PC-3 (cell line): ENCODE measurements at places on chromosomes 5 and 9. TPM values are rescaled to one million over a fixed set of nuclear protein-coding genes. Genes with fewer than 3 reads are reported as not detected.

DNA sequence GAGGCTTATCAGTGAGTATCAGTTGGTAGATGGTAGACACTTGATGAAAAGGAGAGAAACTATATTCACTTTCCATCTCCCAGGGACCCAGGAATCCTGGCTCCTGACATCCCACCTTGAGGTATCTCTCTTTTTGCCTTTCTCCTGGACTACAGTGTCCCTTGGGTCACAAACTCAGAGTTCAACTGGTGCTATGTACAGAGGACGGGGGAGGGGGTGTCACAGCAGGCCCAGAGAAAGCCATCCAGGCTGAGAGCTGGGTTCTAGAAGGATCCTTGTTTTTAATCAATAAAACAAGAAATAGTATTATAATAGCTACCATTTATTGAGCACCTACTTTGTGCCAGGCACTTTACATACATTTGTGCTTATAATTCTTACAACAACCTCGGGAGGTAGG lies 10.3 kb downstream of the MYORG start:
- no peaks in the 10 kb centered on the region for H3K4me1 ChIP-seq
- H3K27ac ChIP-seq: no peak overlapping the region
- H3K36me3 ChIP-seq: no peaks in the 10 kb centered on the region
- no peaks in the 10 kb centered on the region for H3K27me3 ChIP-seq

- H3K4me3 ChIP-seq: no peak overlapping the region
- no peaks in the 10 kb centered on the region for H3K36me3 ChIP-seq
- H3K27ac ChIP-seq: no peak overlapping the region
- H3K27me3 ChIP-seq: no peaks in the 10 kb centered on the region
- no peak for DNase-seq
Measured at GRCh38 chr5:153275695-153276094, 214.8 kb upstream of the GRIA1 start.

DNA sequence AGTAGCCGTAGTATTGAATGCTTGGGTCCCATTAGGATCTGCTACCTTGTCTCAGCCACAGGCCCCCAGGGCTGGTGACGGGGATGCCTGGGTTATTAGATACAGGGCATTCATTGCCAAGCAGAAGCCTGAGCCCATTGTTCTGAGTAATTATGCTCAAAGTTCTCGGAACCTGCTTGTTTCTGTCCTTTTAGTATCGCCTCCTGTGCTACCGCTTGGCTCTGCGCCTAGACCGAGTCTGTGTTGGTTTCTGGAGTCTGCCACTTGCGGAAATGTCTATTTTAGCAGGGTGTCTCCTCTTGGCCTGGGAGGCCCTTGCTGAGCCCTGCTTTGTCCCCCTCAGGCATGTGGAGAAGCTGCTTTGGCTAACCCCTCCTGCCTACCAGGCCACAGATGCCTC lies 506.1 kb downstream of the BNC2 start:
- no peaks in the 10 kb centered on the region for H3K36me3 ChIP-seq
- no peak overlapping the region for H3K4me3 ChIP-seq
- peaks cover 24% of the 10 kb centered on the region for H3K4me1 ChIP-seq
- DNase-seq: no peak
- no peak overlapping the region for H3K27ac ChIP-seq

- 0 out of 2 replicates have a peak overlapping the region, but pooled peaks have one; percentile 9 for H3K27ac ChIP-seq
- H3K27me3 ChIP-seq: no peaks in the 10 kb centered on the region
- peak; percentile 47 for DNase-seq
- peaks cover 8% of the 10 kb centered on the region; the same call in 1 of the 2 replicates for H3K4me1 ChIP-seq
Measured at GRCh38 chr5:179795049-179795862, 1.5 kb downstream of the LTC4S start.

DNA sequence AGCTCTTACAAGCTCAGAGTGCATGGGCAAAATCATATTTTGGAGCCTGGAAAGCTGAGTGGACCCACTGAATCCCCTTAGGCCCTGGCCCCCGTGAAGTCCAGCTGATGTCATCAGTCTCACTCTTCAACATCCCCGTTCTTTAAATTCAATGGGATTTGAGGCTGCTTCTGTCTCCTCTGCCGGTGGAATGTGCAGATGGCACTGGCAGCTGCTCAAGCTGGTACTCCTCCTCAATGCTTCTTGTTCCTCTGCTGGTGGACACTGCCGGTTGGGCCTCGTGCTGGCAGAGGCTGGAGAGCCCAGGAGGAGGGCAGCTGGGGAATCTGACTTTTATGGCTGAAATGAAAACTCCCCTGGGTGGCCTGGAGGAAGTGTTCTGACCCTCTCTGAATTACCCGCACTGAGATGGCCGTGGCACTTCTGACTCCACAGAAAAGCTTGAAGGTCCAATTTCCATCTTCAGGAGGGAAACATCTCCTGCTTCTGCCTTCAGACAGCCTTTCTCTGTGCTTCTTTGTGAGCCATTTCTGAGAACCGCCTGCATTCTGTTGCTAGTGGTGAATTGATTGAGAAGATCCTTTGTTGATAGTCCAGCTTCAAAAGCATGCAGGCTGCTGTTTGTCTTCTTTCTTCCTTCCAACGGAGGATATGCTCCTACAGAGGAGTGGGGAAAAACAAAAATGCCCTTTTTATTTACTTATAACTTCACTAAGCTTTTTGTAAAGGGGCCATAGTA lies 298.9 kb downstream of the TMEM38B start:
- no peak overlapping the region for H3K27ac ChIP-seq
- no peak overlapping the region for H3K4me3 ChIP-seq
- H3K27me3 ChIP-seq: 0 out of 2 replicates have a peak, but pooled peaks cover 5% of the 10 kb centered on the region
- DNase-seq: no peak

DNA sequence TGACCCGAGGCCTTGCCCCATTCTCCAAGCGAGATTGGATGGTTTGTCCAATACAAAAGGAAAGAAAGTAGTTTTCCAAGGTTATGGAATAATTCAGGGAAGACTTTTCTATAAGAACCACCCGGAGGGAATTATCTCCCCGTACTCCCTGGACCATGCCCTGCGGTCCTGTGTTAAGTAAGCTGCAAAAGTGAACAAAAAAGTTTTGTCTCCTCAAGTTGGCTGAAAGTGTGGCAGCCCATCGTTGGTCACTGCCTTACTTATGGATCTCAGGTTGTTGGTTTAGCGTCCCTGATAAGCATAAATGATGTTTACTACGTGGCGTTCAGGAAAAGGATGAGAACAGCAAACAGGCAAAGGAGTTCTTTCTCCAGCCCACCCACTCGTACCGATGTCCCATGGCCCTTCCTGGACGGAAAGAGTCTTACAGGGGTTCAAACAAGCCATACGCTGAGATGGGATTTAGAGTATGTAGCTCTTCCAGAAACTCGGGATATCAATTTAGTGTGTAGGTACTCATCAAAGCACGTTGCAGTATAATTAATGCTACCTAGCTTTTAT lies 413 bp upstream of the AUH start:
- no peak overlapping the region for H3K27ac ChIP-seq
- peak overlapping the region; percentile 85 for H3K4me3 ChIP-seq
- no peaks in the 10 kb centered on the region for H3K27me3 ChIP-seq
- H3K4me1 ChIP-seq: peaks cover 13% of the 10 kb centered on the region
- no peaks in the 10 kb centered on the region for H3K36me3 ChIP-seq

GRCh38 chr9:123608104-123608503 lies 252.1 kb downstream of the CRB2 start:
- no peak for DNase-seq
- no peaks in the 10 kb centered on the region for H3K27me3 ChIP-seq
- no peak overlapping the region for H3K27ac ChIP-seq
- no peaks in the 10 kb centered on the region for H3K4me1 ChIP-seq

Gene ZNF474
- total RNA-seq: 0.36 TPM in 1 of 2 replicates, not detected in the other

Gene PCDHGA7
- 0.51 and 0.75 TPM in 2 replicates for total RNA-seq

Gene SAXO1
- not detected in 2 replicates for total RNA-seq

Gene TMEM252
- total RNA-seq: not detected in 2 replicates

Gene SLC45A2
- total RNA-seq: not detected in 2 replicates
